ENCODE measurements at places on chromosomes 11 and 22. TPM values are rescaled to one million over a fixed set of nuclear protein-coding genes. Genes with fewer than 3 reads are reported as not detected.

- no peaks in the 10 kb centered on the region for H3K36me3 ChIP-seq
- H3K27me3 ChIP-seq, result no peaks in the 10 kb centered on the region
- no peak overlapping the region for H3K4me3 ChIP-seq
- no peak overlapping the region for H3K27ac ChIP-seq
- no peak for DNase-seq
- H3K4me1 ChIP-seq, result no peaks in the 10 kb centered on the region
Measured at GRCh38 chr11:100546714-100547113, 140.4 kb upstream of the ARHGAP42 start.

GRCh38 chr11:122803716-122804115 lies 34.6 kb upstream of the CRTAM start:
- DNase-seq, result no peak
- H3K4me1 ChIP-seq, result peaks cover 23% of the 10 kb centered on the region

- no peak overlapping the region for H3K27ac ChIP-seq
- H3K4me1 ChIP-seq, result peaks cover 6% of the 10 kb centered on the region
- no peaks in the 10 kb centered on the region for H3K27me3 ChIP-seq
Measured at GRCh38 chr11:64384028-64384737, 25.2 kb downstream of the RPS6KA4 start.

DNA sequence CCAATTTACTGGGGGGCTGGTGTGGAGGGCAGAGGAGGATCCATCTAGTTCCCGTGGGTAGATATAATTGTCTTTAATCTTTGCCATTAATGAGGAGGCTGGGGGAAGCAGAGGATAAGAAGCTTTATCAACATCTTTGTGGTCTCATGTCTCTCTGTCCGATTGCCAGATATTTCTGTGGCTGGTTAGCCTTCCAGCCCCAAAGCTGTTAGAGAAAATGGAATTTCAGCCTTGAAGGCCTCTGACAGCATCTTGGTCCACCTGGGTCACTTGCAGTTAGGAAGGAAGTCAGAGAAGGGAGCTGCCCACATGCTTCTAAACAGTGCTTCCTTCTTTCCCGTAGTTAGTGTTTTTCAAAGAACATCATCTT lies 56.9 kb downstream of the ABTB2 start:
- DNase-seq, result no peak
- no peak overlapping the region for H3K4me3 ChIP-seq
- no peaks in the 10 kb centered on the region for H3K4me1 ChIP-seq
- H3K27me3 ChIP-seq, result no peaks in the 10 kb centered on the region
- no peaks in the 10 kb centered on the region for H3K36me3 ChIP-seq

- H3K4me3 ChIP-seq, result no peak overlapping the region
- DNase-seq, result peak; percentile 3
- H3K36me3 ChIP-seq, result no peaks in the 10 kb centered on the region
- H3K27ac ChIP-seq, result no peak overlapping the region
Measured at GRCh38 chr11:1120532-1121330, 37.0 kb upstream of the MUC5AC start.

- peak overlapping the region; percentile 87 for H3K27ac ChIP-seq
- H3K27me3 ChIP-seq, result no peaks in the 10 kb centered on the region
- H3K4me3 ChIP-seq, result peak overlapping the region; percentile 78
- H3K36me3 ChIP-seq, result no peaks in the 10 kb centered on the region
Measured at GRCh38 chr11:14904745-14905103, 12.7 kb upstream of the CYP2R1 start.

GRCh38 chr11:2730272-2731129 lies 30.7 kb upstream of the KCNQ1OT1 start:
- H3K27me3 ChIP-seq, result no peaks in the 10 kb centered on the region
- no peak overlapping the region for H3K4me3 ChIP-seq
- H3K27ac ChIP-seq, result no peak overlapping the region
- no peaks in the 10 kb centered on the region for H3K36me3 ChIP-seq
- no peaks in the 10 kb centered on the region for H3K4me1 ChIP-seq
- no peak for DNase-seq

The FIBIN gene
- total RNA-seq, result not detected

The OR56A1 gene
- total RNA-seq, result not detected

- H3K36me3 ChIP-seq, result no peaks in the 10 kb centered on the region
- no peak overlapping the region for H3K27ac ChIP-seq
- no peaks in the 10 kb centered on the region for H3K4me1 ChIP-seq
- no peak overlapping the region for H3K4me3 ChIP-seq
- peaks cover 19% of the 10 kb centered on the region for H3K27me3 ChIP-seq
- DNase-seq, result no peak
Measured at GRCh38 chr11:11742486-11742885, 99.3 kb upstream of the USP47 start.

DNA sequence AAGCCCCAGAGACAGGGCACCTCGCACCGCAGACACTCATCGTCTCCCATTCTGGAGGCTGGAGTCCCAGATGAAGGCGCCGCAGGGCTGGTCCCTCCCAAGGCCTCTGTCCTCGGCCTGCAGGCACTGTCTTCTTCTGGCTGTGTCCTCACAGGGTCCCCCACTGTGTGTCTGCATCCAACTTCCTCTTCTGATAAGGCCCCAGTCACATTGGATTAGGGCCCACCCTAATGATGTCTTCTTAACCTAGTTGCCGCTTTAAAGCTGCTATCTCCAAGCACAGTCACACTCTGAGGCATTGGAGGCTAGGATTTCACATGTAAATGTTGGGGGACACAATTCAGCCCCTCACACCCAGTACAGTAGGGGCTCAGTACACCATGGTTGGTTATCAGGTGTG lies 48.9 kb downstream of the DHCR7 start:
- no peak overlapping the region for H3K27ac ChIP-seq
- no peak overlapping the region for H3K4me3 ChIP-seq
- no peaks in the 10 kb centered on the region for H3K27me3 ChIP-seq
- DNase-seq, result no peak

- no peaks in the 10 kb centered on the region for H3K36me3 ChIP-seq
- no peak for DNase-seq
- H3K27ac ChIP-seq, result no peak overlapping the region
- no peak overlapping the region for H3K4me3 ChIP-seq
- H3K4me1 ChIP-seq, result no peaks in the 10 kb centered on the region
Measured at GRCh38 chr22:44632541-44633396, 69.2 kb upstream of the PRR5 start.

DNA sequence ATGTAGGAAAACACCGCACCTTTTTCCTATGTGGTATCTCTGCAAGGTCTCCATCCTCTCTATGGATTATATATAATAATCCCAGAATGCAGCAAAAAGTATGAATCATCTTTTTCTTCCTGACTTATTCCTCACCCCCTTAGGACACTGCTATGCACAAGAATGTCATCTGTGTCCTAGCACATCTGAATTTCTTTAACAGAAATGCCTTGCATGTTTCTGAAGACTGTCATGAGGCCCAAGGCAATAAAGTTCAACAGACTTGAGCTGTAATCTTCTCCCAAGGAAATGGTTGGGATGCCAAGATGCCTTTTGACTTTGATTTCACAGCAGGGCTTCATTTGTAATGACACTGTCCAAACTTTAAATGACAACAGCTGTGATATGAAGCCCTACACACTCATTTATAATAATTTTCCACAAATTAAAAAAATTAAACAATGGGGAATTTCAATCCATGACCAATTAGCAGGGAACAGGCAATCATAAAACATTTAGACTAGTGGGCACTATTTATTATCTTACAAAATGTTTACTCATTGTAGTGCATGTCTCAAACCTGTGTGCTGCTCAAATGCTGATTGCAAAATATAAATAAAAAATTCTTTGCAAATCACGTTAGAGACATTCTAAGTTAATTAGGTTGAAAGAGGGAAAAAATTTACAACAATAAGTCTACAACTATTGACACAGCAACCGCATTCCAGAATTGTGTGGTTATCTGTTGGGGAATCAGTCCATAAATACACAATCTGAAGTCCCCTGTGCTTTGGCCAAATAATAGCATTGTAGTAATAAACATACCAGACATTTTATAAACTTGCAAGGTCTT lies 242.3 kb downstream of the SWAP70 start:
- no peak for DNase-seq
- H3K27me3 ChIP-seq, result no peaks in the 10 kb centered on the region
- no peaks in the 10 kb centered on the region for H3K36me3 ChIP-seq
- no peaks in the 10 kb centered on the region for H3K4me1 ChIP-seq
- no peak overlapping the region for H3K4me3 ChIP-seq
- H3K27ac ChIP-seq, result no peak overlapping the region

DNA sequence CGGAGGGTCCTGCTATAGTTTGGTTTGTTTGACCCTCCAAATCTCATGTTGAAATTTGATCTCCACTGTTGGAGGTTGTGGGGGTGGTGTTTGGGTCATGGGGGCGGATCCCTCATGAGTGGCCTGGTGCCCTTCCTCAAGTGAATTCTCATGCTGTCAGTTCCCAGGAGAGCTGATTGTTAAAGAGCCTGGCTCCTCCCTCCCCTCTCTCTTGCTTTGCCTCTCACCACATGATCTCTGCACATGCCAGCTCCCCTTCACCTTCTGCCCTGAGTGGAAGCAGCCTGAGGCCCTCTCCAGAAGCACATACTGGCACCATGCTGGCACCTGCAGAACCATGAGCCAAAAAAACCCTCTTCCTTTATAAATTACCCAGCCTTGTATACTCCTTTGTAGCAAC lies 7.1 kb downstream of the TSPAN18 start:
- no peak for DNase-seq
- no peak overlapping the region for H3K27ac ChIP-seq
- H3K27me3 ChIP-seq, result peaks cover 7% of the 10 kb centered on the region

GRCh38 chr22:46142548-46143490 lies 7.5 kb upstream of the PPARA start:
- no peak for DNase-seq
- H3K36me3 ChIP-seq, result no peaks in the 10 kb centered on the region
- H3K27me3 ChIP-seq, result no peaks in the 10 kb centered on the region
- H3K27ac ChIP-seq, result no peak overlapping the region
- H3K4me1 ChIP-seq, result no peaks in the 10 kb centered on the region

DNA sequence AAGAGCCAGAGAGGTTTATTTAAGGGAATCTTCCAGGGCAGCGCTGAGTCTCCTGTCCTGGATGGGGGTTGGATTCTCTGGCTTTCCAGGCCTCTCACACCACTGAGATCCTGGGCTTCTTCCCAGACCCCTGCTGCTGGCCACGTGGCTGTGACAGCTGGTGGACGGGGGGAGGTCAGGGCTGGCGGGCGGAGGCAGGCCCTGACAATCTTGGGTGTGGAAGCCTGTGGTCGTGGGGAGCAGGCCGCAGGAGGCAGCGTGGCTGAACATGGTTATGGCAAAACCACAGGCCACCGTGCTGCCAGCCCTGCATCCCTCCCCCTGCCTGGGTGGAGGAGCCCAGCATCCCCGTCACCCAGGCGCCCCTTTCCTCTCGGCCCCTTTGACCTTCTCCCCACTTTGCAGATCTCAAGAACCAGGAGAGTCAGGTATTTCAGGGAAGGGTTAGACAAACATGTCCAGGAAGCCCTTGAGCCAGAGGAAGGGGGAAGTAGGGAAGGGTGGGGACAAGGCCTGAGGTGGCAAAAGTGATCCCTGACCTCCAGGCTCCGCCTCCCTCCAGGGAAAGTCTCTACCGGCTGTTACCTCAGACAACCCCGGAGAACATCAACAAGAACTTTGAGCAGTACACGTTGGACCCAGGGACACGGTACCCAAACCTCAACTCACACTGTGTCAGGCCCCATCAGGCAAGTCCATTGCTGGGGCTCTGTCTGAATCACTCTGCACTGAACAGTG lies 111.8 kb downstream of the MICAL2 start:
- peaks cover 68% of the 10 kb centered on the region for H3K36me3 ChIP-seq
- no peaks in the 10 kb centered on the region for H3K27me3 ChIP-seq
- H3K27ac ChIP-seq, result no peak overlapping the region
- no peak for DNase-seq
- H3K4me3 ChIP-seq, result no peak overlapping the region
- H3K4me1 ChIP-seq, result peaks cover 48% of the 10 kb centered on the region

DNA sequence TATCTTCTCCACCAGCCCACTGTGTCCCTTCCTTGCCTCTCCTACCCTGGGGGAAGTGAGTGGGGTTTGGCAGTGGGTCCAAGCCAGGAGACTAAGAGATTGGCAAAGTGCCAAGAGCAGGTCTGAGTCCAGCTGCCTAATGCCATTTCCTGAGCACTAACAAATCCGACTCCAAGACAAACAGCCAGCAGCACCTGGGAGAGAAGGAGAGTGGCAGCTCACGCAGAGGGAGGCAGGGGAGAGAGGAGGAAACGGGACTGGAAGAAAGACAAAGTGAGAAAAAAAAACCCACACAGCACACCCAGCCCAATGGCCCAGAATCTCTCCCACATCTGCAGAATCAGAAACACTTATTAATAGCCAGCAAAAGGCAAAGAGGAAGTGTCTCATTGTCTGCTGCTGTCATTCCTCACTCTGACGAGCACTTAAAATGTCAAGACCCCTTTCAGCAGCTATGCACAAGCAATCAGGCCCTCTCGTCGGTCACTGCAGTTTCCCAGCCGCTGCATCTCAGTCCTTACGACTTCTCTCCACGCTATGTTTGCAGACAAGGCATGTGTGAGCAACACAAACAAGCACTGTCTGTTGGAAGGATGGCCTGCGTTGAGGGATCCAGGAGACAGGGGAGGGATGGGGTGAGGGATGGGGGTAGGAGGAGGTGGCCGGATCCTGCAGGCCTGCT lies 558.4 kb upstream of the CADM1 start:
- no peaks in the 10 kb centered on the region for H3K4me1 ChIP-seq
- no peak overlapping the region for H3K4me3 ChIP-seq
- DNase-seq, result no peak
- H3K36me3 ChIP-seq, result no peaks in the 10 kb centered on the region

The YPEL1 gene
- total RNA-seq, result 1.0 TPM

The ABCC8 gene
- not detected for total RNA-seq

GRCh38 chr11:68997995-68998348 lies 15.1 kb downstream of the MRGPRF start:
- H3K4me1 ChIP-seq, result no peaks in the 10 kb centered on the region
- DNase-seq, result no peak
- no peak overlapping the region for H3K27ac ChIP-seq
- H3K27me3 ChIP-seq, result peaks cover 4% of the 10 kb centered on the region
- no peak overlapping the region for H3K4me3 ChIP-seq

The BACE1 gene
- 1.0 TPM for total RNA-seq

DNA sequence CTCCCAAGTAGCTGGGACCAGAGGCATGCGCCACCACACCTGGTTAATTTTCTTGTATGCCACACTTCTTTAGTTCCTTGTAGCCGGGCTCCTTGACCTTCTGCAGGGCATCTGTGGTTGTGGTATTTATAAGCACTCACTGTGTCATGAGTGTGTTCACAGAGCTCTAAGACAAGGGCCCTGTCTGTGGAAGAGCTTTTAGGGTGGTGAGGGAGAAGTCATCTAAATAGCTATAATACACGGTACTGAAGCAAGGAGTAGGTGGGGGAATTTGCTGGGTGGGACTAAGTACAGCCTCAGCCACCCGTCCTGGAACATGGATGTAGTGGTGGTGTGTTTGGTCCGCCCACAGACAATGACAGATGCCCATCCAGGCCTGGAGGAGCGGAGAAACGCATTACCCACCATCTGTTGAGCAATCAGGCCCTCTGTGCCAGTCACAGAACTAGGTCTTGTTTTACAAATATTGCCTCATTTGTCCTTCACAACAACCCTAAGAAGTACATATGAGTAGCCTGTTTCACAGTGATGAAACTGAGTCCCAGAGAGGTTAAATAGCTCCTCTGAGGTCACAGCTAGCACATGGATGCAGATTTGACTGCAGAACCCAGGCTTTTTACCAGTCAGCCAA lies 10.1 kb downstream of the ACO2 start:
- DNase-seq, result peak; percentile 27
- peaks cover under 1% of the 10 kb centered on the region for H3K36me3 ChIP-seq

- H3K27me3 ChIP-seq, result peaks cover 9% of the 10 kb centered on the region
- H3K36me3 ChIP-seq, result no peaks in the 10 kb centered on the region
- no peak overlapping the region for H3K27ac ChIP-seq
Measured at GRCh38 chr22:45493286-45493771, 9.4 kb upstream of the FBLN1 start.

The VSIG10L2 gene
- total RNA-seq, result not detected

Measured in activated CD4-positive, alpha-beta T cell treated with anti-CD3 and anti-CD28 coated beads for 36 hours (primary cell).